Stimulated activated CD4-positive, alpha-beta T cell treated with anti-CD3 and anti-CD28 coated beads, Interleukin-12 subunit alpha, Interleukin-12 subunit beta, amount 100 ng/mL, for 48 hours (primary cell): ENCODE measurements at places on chromosomes 2 and 18.

DNA sequence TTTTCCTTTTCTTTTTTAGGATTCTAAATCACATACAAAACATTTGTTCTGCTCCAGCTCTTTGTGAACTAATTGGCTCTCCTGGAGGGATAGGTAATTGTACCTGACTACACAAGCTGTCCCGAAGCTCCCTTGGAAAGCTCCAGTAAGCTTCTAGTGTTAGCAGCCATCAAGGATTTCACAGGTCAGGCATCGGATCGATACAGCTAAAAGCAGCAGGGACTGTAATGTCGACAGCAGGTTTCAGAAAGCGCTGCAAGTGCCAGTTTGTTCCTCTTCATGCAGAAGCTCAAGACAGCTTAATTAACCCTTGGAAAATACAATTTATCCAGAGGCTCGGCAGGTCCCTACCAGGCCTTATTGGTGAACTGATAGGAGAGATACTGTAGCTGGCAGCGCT, 87.2 kb upstream of the VRK2 start:
- DNase-seq = no peak

- DNase-seq = no peak
These were observed 112.9 kb upstream of the ZEB2 start for GRCh38 chr2:144632809-144633208.

DNA sequence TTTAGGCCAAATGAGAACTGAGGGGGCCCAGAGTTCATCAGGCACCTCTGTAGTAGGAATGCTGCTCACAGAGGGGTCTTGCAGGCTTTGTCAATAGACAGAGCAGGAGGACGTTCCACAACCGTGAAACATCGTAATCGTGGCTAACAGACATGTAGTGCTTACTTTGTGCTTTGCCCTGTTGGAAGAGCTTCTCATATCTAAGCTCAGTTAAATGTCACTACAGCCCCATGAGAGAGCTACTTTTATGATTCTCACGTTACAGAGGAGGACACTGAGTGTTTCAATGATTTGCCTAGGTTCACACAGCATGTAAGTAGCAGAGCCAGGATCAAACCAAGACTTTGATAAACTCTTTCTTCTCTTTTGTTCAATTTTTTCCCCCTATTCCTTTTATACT, 136.6 kb downstream of the MYCN start:
- no peak for DNase-seq

DNA sequence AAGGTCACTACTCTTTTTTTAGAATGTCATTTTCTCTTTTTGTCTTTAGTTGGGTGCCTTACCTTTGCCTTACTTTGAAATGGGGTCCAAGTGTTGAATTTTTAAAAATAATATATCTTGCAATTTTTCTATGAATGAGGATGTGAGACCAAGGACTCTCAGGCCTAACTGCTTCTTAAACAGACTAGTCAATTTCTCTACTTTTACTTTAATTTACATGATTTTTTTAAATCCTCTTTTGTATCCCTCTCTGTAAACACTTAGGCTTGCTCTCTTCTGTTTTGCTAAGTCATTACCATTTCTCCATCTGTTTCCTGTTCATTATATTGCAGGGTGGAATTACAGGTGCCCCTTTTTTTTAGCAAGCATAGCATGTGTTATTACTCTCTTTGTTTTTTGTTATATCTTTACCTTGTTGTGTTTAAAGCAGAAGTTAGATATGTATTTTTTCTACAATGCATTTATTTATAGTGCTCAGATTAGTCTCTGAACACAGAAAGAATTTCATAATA, 261.8 kb downstream of the SPAG16 start:
- no peak for DNase-seq

GRCh38 chr2:201458381-201458780, 6.8 kb downstream of the STRADB start:
- DNase-seq = no peak

DNA sequence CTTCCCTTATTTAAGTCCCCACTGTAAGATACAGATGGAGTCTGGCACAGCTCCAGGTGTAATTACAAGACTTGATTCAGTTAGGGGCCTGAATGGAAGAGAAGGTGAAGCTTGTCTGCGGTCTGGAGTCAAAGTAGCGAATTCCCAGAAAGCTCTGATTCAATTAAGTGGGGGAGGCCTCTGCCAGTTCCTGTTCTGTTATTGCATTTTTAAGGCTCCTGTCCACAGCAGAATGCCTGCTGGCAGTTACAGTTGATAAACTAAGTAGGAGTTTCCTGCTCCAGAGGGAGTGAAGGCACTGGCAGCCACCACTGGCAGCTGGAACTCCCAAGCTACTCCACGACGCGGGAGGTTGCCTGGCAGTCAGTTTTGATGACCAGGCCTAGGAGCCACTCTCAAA, 181.1 kb downstream of the SOCS6 start:
- DNase-seq = no peak

DNA sequence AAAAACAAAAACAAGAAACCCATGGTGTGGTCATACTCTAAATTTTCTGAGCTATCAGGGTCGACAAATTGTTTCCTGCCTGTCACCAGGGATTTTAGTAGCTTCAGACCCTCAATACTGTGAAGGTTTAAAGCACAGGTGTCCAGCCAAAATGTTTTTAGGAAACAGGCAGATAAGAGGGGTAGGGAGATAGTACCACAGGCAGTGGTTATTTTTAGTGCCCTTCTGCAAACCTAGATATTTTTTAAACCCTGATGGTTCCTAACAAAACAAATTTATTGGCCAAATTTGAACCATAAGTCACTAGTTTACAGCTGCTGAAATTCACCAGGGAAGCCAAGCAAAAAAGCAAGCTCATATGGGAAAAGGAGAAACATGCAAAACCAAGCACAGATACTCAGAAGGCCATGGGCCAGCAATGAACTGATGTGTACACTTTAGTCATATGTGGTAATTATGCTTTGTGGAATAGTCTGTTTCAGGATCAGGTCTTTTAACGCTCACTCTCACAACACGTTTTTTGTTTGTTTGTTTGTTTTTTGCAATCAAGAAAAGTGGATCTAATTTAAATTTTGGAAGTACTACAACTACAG, 156.8 kb upstream of the STK17B start:
- no peak for DNase-seq
